ENCODE measurements at places on chromosomes 2 and 18.

DNA sequence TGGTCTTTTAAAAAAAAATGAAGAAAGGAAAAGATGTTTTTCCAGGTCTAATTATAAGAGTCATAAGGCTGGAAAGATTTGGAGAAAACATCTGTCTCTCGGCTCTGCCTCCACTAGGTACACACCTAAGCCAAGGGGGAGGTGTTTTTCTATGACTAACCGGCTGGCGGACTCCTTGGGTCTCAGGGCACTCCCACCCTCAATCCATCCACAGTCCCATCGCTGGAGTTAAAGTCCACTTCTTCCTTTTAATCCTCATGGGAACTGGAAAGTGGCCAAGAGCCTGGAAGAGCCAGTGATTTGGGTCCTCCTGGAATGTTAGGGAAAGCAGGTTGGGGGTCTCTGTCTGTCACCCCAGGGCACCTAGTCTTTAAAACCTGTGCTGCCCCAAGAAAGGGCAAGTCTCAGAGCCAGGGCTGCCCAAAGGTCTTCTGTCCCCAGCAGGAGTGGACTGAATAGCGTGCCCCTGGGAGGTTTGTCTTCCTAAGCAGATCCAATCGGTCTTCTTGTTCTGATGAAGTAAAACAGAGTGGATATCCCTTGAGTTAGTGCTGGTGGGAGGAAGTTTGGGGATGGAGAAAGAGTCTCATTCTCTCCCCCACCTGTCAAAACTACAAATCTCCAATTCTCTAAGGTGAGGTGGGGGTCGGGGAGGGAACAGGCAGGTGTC is 66.4 kb downstream of the MCFD2 start:
- peak; percentile 58 for DNase-seq

DNA sequence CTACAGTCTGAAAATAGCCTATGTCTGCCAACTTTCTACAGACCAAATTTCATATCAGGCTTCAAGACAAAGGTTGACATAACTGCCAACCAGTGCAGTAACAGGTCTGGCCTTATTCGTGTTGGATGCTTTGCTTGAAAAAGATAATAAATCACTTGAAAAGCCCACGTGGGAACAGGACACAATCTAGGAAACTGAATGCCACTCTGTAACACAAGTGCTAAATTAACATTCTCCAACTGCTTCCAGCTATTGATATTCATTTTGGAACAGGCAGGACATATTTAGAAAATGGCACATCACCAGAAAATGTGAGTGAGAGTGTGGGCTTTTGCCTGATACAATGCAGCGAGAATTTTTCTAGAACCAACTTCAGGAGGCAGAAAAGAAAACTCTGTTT is 165.9 kb upstream of the CCDC150 start:
- no peak for DNase-seq

DNA sequence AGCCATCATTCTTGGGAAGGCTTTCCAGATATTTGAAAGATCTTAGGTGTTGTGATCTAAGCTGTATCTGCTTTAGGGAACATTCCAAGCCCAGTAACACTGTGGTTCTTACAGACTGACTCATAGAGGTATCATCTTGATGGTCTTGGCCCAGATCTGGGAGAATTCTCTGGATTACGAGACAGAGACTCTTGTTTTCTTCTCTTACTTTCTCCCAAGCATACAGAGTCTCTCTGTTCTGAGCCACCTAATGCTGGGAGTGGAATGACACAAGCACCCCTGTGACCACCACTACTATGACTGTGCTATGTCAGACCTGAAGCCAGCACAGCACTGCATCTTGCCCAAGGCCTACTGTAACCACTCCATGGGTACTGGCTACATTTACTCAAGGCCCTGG is 81.0 kb upstream of the EPAS1 start:
- DNase-seq: no peak

GRCh38 chr2:42693013-42693615 is 70.8 kb downstream of the OXER1 start:
- DNase-seq: no peak

- no peak for DNase-seq
These were observed 275.8 kb downstream of the KCNS3 start for GRCh38 chr2:18154259-18154658.

DNA sequence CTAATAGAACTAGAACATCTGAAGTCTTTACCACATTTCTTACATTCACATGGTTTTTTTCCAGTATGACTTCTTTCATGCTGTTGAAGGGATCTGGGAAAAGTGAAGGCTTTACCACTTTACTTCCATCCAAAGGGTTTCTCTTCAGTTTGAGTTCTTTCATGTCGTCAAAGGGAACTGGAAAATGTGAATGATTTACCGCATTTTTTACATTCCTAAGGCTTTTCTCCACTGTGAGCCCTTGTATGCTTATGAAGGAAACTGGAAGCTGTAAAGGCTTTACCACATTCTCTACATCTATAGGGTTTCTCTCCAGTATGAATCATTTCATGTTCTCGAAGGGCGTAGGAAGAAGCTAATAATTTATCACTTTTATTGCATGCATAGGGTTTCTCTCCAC is 46.7 kb downstream of the NBEAL1 start:
- DNase-seq: no peak

GRCh38 chr2:145591109-145591809 is 1071.3 kb upstream of the ZEB2 start:
- DNase-seq: no peak

DNA sequence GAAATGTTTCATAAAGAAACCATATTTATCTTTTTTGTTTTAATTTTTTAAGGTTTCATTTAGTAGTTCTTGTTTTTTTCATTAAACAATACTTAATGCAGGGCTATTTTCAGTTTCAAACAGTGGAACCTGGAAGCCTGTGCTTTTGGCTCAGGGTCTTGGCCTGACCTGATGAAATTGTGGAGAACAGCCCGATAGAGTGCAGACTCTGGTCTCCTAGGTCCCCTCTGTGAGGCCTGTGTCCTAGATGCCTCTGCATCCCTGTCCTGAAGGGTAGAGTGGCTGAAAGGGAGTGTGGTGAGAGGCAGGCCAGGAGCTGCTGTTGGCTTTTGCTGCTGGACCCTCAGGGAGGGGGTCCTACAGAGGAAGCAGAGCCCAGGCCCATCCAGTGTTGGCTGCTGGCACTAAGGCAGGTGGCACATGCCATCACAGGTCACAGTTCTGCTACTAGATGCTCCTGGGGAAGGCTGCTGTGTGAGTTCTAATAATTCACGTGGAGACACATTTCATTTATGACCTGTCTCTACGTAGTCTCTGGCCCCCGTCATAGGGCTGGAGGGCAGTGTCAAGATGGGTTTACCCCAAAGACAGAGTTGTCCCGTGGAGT is 201.0 kb upstream of the COPS8 start:
- no peak for DNase-seq

- peak; percentile 76 for DNase-seq
These were observed 72.1 kb upstream of the PXDN start for GRCh38 chr2:1816414-1816911.

GRCh38 chr2:20675701-20676352 is 8.9 kb downstream of the GDF7 start:
- no peak for DNase-seq

DNA sequence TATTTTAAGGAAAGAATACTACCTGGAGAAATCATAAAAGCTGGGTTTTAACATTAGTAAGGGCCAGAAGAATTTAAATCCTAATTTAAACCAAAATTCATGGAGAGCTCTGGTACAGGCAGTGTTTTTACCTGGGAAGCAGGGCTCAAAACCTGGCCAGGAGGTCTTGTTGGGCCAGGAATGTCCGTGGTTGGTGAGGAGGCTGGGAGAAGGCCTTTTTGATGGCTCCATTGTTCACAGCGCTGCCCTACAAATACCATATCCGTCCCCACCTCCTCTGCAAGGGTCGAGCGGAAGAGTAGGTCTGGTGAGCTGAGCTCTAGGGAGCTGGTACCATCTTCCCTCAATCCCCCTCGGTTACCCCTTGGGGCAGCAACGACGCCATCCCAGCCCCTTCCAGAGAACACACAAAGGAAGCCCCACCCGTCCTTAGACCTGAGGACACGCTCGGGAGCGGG is 10.9 kb upstream of the HOXD1 start:
- DNase-seq: peak; percentile 23

DNA sequence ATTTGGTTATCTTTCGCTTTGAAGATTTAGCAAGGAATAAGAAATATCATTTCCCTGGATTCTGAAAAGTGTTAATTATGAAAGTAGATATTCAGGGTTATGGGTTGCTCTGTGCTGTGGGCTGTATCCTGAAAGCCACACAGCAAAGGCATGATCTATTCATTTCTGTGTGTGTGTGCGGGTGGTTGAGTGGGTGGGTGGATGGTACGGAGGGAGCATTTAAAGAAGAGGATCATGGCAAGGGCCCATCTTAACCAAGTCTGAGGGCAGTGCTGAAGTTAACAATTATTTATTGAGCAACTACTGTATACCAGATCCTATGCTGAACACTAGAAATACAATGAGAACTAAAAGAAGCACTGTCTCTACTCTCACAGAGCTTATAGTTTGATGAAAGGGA is 178.2 kb upstream of the ZEB2 start:
- DNase-seq: no peak

- DNase-seq: no peak
These were observed 42.1 kb downstream of the MTCL1 start for GRCh38 chr18:8747440-8747937.

DNA sequence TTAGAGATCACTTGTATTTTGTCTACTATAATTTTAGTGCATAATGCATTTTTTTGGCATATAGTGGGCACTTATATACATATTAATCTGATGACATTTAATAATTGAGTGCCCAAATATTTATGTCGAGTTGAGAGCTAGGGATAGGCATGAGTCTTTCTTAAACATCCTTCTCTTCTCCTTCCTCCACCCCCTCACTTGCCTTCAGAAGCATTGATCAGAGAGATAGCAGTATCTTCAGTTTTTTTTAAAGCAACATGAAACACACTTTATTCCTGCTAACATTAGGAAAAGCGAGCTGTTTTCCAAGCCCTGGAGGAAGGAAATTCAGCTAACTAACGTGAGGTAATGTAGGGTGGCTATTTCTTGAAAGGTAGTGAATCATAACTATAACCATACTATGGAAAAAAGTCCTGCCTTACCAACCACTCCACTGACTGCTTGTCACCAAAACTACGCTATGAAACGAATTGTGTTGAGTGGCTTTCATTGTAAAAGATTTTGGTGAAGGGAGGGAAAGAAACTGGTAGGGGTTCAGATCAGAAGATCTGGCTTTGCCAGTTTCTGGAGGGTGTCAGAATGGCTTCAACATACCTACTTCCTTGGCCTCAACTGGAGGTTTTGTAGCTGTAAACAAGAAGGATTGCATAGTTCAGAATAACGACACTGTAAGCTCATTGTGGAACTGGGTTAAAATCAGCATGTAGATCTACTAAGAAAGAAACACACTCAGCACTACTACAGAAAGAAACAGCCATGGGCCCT is 2.3 kb upstream of the ITGA4 start:
- DNase-seq: no peak

DNA sequence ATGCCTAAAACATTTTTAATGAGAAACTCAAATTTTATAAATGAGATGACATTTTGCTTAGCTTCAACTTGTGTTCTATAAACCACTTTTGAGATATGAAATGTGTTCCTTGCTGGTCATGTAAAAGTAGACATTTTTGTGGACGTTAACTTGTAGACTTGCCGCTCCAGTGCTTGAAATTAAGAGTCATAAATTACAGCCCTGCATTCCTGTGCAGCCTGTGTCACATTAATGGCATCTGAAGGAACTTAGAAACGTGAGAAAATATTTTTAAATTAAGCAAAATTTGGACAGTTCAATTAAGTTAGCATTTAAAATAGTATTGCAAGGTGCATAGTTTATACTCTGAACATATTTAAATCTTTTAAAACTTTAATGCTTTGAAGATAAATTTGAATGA is 98.3 kb upstream of the LDLRAD4 start:
- DNase-seq: no peak

DNA sequence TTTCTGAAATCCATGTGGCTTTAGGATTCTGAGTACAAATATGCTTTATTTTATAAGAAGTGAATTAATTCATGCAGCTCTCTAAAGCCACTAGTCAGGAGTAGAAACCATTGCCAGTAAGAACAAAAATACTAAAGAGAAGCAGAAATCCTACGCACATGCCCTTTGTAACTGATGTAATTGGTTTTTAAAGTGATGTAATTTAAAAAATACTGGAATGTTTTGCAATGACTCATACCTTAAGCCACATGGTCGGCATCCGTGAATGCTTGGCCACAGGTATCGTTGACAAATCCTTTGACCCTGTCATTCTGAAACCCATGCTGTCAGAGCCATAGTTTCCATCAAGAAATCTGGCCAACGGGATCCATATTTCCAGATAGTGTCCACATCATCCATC is 213.3 kb downstream of the ACKR3 start:
- DNase-seq: no peak

- no peak for DNase-seq
These were observed 33.4 kb upstream of the CNOT11 start for GRCh38 chr2:101219246-101219645.

- DNase-seq: peak; percentile 58
These were observed 33.7 kb downstream of the SOX11 start for GRCh38 chr2:5725794-5726463.

GRCh38 chr2:84830758-84831500 is 50.0 kb downstream of the TRABD2A start:
- no peak for DNase-seq

GRCh38 chr18:62085756-62086155 is 101.1 kb downstream of the PIGN start:
- DNase-seq: no peak

GRCh38 chr2:170022692-170023091 is 155.3 kb upstream of the MYO3B start:
- DNase-seq: no peak

GRCh38 chr2:79697200-79697599 is 184.3 kb downstream of the CTNNA2 start:
- no peak for DNase-seq

- DNase-seq: no peak
These were observed 57.3 kb upstream of the SNTG2 start for GRCh38 chr2:893311-893710.

DNA sequence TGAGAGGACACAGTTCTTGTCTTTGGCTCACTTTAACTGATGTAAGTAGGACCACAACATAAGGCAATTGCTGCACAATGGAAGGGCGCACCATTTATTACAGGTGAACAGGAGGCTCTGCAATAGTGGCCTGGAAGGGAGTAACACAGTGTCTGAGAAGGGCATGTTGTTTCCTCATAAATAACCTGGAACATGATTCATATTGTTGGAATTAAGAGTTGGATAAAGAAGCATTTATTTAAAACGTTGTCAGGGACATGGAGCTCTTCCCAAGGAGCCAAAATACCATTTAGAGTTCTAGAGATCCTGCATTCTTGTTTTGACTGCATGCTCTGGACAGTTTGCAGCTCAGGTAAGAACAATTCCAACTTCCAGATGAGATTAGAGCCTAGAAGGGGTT is 110.4 kb downstream of the PLCL1 start:
- no peak for DNase-seq

GRCh38 chr2:39007875-39008504 is 112.9 kb downstream of the SOS1 start:
- no peak for DNase-seq

GRCh38 chr18:13051950-13052349 is 60.8 kb downstream of the CEP192 start:
- no peak for DNase-seq
